KBM-7 (cell line): ENCODE measurements at places on chromosomes 3 and 15.

GRCh38 chr15:93932164-93932776 is 299.1 kb upstream of the MCTP2 start:
- DNase-seq: no peak

DNA sequence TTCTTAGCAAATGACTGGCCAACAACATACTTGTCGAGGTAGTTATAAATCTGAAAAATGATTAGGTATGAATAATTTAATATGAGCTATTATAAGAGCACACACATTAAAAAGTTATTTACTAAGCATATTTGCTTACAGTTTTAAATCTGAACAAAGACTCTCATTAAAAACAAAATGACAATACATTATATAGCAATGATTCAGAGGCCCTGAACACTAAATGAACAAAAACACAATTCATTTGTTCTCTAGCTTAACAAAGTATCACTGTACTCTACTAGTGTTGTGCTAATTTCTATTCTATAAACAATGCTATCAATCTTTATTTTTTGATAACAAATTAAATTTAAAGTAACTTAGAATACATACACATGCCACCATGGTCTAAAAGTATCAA is 21.0 kb downstream of the CLPX start:
- DNase-seq: no peak

DNA sequence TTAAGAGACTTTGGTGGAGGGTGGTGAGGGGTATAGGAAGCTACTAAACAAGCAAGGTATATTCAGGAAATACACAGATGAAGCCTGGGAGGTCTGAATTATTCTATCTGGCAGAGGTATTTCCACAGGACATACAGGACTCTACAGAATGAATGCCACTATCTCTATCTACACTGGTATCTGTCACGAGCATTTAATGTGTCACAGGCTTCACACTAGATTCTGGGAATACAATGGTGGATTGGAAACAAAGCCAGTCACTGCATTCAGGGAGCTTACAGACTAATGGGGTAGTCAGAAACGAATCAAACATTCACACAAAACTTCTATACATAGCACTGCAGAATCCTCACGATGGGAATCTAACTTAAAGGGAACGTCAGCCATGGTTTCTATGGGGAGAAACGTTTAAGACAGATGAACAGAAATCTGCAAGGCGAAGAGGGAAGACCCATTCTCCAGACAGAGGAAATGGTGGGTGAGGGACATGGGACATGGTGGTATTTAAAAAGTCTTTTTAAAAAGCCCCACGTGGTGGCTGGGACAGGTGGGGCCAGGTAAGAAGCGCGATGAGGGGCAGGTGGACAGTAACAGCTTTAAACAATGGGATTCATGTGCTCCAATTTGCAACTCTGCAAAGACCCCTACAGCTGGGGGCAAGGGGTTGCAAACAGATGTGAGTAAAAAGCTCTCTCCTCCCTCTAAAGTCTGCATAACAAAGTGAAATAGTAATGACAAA is 16.5 kb downstream of the LRIG1 start:
- no peak for DNase-seq

- DNase-seq: no peak
These were observed 257.4 kb downstream of the SQOR start for GRCh38 chr15:45892182-45892581.

- peak; percentile 84 for DNase-seq
These were observed 6.4 kb downstream of the CELSR3 start for GRCh38 chr3:48656061-48656840.

- no peak for DNase-seq
These were observed 17.8 kb downstream of the LRIG1 start for GRCh38 chr3:66483006-66483405.
